ENCODE measurements at places on chromosomes 13 and 19.

GRCh38 chr13:25901460-25902376, 150.1 kb downstream of the SHISA2 start:
- DNase-seq, result peak; percentile 24

- no peak for DNase-seq
Measured at GRCh38 chr13:110301606-110302553, 5.1 kb downstream of the COL4A1 start.

DNA sequence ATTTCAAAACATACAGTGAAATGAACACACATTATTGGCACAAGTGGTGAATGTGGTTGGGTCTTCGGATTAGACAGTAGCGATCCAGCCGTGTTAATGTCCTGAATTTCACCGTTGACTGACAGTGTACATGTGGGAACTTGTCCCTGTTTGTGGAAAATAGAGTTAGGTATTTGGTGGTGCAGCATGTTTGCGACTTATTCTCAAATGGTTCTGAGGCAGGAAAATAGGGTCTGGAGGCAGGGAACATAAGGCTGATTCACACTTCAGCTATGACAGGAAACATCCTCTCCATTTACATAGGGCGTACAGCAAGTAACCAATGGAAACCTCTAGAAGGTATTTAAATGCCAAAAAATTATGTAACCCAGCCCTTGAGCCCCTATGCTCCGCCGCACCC, 4.2 kb downstream of the LGALS7B start:
- no peak for DNase-seq

DNA sequence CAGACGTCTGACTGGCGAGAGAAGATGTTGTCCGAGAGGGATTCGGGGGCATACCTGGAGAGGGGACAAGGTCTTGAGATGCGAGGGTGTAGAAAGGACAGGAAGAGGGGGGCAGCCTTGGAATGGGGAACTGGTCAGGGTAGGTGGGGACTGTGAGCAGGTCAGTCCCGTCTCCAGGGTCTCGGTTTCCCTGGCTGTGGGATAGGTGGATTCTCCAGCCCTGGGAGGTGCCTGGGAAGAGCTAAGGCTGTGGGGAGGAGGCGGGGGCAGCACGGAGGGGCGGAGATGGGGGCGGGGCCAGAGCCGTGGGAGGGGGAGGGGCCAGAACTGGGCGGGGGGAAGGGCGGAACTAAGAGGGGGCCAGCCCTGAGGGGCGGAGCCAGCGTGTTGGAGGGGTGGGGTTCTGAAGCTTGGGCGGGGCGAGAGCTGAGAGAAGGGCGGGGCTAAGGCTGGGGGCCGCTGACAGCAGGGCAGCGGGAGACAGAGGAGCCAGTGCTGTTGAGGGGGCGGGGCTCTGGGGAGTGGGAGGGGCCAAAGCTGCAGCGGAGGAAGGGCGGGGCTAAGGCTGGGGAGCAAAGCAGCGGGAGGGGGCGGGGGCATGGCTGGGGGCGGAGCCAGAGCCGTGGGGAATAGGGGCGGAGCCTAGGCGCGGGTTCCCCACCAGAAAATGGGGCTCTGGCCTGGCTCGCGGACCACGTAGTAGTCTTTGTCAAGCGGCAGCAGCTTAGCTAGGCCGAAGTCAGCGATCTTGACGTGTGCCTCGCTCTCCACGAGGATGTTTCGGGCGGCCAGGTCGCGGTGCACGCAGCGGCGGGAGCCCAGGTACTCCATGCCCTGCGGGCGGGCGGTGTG, 9.5 kb upstream of the INSL3 start:
- no peak for DNase-seq

DNA sequence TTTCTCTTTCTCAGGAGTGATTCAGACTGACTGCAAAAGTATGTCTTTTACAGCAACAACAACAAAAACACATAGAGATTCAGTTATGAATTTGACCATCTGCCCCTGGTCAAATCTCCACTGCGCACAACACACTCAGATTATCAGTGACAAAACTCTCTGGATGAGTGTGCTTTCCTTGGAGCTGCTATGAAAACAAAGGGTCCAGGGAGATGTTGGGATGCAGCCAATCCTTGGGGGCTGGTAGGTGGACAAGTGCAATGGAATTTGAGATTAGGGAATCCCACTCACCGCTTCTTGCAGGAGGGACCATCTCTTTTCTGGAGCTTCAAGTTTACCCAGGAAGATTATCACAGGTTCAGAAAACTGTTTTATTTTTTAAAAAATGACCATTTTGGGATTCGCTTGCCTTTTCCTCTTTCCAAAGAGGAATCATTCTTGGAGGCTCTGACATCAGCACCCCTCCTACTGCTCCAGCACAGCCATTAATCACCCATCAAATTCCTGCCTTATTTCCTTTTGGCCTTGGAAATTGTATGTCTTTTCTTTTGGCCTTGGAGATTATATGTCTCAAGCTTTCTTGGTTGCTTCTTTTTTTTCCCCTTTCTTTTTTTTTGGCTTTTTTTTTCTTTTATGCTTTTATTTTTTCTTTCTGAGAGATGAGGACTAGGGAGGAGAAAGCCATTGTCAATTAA, 311.8 kb downstream of the TSHZ3 start:
- no peak for DNase-seq

GRCh38 chr13:98371516-98372023, 194.5 kb upstream of the RNF113B start:
- DNase-seq, result no peak
